Stimulated activated naive B cell treated with anti-CD40 and anti-IgM and Interleukin-4, amounts not matched to agents 10 μg/mL and 1 μg/mL and 100 μg/mL, for 72 hours (primary cell): ENCODE measurements at places on chromosomes 5 and 9.

- DNase-seq: no peak
These were observed 127.5 kb upstream of the PANK3 start for GRCh38 chr5:168706655-168707069.

GRCh38 chr9:21833090-21833801 is 30.8 kb downstream of the MTAP start:
- peak; percentile 43 for DNase-seq

DNA sequence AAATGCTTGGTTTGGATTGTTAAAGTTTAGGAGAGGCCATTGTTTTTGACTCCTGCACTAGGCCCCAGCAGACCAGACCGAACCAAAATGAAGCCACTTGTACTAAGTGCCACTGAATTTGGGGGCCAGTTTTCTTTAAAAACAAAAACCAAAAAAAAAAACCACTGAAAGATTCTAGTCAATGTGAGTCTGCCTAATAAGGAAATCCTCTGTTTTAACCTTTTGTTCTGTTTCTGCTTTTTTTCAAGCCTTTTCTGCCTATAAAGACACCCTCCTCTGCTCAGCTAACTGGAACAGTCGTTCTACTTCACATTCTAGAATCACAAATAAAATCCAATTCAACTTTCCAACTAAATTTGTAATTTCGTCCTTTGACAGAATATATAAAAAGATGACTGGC is 64.9 kb downstream of the SERINC5 start:
- DNase-seq: no peak

DNA sequence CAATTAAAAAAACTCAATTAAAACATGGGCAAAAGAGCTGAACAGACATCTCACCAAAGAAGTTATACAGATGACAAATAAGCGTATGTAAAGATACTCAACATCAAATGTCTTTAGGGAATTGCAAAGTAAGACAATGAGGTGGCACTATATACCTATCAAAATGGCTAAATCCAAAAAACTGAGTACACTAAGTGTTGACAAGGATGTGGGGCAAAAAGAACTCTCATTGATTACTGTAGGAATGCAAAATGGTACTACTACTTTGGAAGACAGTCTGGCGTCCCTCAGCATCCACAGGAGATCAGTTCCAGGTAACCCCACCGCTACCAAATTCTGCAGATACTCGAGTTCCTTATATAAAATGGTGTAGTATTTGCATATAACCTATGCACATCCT is 198.1 kb downstream of the DAB2IP start:
- no peak for DNase-seq

DNA sequence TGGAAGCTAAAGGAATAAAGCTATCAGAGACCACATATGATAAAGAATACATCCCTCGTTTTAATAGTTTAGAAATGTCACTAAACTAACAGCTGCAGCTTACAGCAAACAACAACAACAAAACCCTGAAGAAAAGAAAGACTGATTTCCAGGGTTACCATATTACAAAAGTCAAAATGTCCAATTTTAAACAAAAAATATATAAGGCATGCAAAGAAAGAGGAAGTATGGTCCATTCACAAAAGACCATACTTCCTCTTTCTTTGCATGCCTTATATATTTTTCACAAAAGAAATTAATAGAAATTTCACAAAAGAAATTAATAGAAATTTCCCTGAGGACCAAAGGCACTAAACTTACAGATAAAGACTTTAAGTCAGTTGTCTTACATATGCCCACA is 354.2 kb downstream of the ARL15 start:
- DNase-seq: no peak

- no peak for DNase-seq
These were observed 33.2 kb downstream of the TARS1 start for GRCh38 chr5:33474004-33474403.

GRCh38 chr9:7973123-7973522 is 173.5 kb upstream of the DMAC1 start:
- DNase-seq: no peak

DNA sequence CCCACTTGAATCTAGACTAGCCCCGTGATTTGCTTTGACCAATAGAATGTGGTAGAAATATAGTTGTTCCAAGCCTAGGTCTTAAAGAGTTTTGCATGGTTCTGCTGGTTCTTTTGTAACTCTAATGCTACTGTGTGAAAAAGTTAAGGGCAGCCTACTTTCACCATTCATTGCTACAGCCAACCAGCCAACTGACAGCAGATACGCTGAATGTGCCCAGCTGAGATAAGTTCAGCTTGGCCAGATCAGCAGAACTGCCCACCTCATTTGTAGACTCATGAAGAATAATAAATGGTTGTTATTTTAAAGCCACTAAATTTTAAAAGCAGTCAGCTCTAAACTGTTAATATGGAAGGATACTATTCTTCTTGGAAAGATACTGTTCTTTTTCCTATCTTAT is 23.9 kb downstream of the NR3C1 start:
- DNase-seq: no peak

DNA sequence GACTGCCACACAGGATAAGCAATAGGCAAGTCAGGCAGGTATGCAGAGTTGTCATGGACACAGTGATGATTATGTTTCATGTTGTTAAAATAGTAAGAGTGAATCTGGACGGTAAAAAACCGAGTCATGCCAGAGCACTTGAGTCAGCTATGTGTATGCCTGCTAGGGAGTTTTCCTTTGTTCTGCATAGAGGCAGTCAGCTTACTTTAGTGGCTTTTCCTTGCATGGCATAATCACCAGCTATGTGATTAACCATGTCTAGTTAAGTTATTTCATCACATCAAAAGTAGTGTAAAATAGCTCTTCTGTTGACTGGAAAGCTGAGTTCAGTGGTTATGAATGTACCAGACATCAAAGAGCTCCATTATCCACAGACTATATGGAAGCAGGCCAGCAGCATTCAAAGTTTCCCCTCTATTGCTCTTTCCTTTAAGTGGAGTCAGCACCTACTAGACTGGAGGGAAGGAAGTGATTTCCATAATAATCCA is 989.8 kb downstream of the TLE1 start:
- DNase-seq: no peak
